ENCODE measurements at places on chromosomes 2 and 18.

- no peak for DNase-seq
These were observed 37.8 kb upstream of the RBM44 start for GRCh38 chr2:237760506-237761502.

DNA sequence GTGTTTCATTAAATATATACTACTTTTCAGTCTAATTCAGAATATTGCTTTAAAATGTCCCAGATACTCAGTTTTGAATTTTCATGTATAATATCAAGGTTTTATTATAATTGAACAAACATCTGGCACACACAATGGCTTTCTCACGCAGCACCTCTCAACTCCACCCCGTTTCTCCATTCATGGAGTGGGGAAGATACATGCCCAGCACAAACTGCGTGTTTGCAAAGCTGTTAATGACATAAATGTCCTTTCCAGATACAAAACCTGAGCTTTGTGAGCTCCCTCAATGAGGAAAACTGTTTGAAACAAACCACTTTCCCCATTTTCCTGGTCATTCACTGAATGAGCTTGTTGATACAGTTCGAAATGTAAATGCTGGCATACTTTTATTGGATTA, 150.3 kb upstream of the RASGRP3 start:
- DNase-seq = peak; percentile 6

GRCh38 chr18:71045331-71046065, 756.7 kb downstream of the SOCS6 start:
- no peak for DNase-seq

- no peak for DNase-seq
These were observed 52.0 kb downstream of the ZFP36L2 start for GRCh38 chr2:43174368-43174916.

- DNase-seq = no peak
These were observed 225.0 kb upstream of the NT5C1B start for GRCh38 chr2:18814387-18814786.

DNA sequence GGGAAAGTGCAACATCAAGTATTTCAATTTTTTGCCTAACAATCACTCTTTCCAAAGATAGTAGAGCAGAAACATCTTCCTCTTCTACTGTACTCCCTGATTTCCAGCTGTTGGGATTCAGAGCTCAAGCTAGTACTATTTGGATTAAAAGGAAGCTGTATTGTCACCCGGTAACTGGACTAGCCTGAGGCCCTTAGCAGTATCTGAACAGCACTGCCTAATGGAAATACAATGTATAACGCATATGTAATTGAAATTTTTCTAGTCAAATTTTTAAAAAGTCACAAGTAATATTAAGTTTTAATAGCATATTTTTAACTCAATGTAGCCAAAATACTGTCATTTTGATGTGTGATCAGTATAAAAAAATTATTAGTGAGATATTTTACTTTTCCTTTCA, 86.2 kb downstream of the COX7A2L start:
- DNase-seq = no peak
